Testis (tissue), 5 donors: ENCODE measurements at places on chromosomes 7 and 10.

DNA sequence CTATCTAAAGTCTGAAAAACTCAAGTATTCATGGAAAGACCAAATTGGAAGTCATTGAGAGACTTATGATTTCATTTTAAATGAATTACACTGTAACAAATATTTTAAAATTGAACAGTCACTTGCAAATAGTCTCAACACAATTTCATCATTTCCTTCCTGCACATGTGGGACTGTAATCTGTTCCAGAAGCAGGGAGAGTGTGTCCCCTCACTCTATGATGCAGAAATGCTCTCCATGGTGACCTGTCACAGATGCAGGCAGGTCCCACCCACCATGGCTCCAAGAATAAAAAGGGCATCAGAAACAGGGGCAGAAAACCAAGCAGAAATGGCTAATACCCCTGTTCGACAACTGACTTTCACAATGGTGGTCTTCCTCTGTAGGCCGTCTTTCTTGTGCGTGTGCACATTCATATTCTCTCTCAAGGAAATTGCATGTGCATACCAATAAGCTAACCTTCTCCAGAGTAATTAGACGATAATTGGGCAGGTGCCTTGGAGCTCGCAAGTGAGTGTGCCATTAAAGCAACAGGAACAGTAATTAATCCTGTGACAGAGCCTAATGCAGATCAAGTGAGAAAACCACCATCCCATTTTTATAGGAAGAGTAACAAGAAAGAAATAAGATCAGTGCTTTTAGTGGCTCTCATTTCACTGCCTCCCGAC lies 170.9 kb downstream of the ZMYND11 start:
- no peak for DNase-seq

- DNase-seq = no peak
These were observed 508 bp upstream of the KIF20B start for GRCh38 chr10:89700923-89701241.

DNA sequence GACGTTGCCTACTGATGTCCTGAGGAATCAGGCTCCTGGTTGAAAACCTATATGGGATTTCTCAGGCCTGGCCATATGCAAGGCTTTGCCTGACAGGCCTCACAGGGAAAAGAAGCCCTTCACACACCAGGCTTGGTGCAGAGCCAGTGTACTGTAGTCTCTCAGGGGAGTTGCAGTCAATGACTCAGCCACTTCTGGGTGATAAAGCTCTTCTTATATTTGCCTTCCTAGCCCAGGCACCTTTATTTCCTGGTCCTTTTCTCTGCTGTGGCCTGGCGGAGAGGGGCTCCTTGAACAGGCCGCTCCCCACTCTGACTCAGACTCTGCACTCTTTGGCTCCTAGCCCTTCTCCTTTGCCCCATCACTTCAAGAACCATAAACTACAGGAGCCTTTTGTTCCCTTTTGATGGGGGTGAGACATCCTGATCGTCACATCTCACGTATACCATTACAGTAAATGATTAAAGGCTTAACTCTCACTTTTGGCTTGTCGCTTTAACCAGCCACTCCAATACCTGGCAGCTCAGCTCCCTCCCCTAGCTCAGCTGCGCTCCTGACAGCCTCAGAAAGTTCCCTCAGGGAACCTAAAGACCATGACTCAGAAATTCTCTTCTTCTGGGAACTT lies 33.5 kb downstream of the DPY19L1 start:
- no peak for DNase-seq

- DNase-seq = no peak
These were observed 197.0 kb downstream of the GLRX3 start for GRCh38 chr10:130333185-130333584.

- DNase-seq = no peak
These were observed 102.3 kb downstream of the JAZF1 start for GRCh38 chr7:28078036-28078901.
